Thymus (tissue), 14 donors: ENCODE measurements at places on chromosomes 4 and X. TPM values are rescaled to one million over a fixed set of nuclear protein-coding genes. Genes with fewer than 3 reads are reported as not detected.

CWH43 gene
- total RNA-seq, result 0.09 TPM

FAM200B gene
- total RNA-seq, result 35.3 TPM

CACNA1F gene
- total RNA-seq, result 0.61 TPM

NOX1 gene
- 0.33 TPM for total RNA-seq

RP2 gene
- total RNA-seq, result 7.9 TPM

PNCK gene
- 8.2 TPM for total RNA-seq

PDGFRA gene
- total RNA-seq, result 10.0 TPM

- no peaks in the 10 kb centered on the region for H3K27me3 ChIP-seq
- DNase-seq, result no peak
Observed at GRCh38 chr4:115126491-115126890, 13.1 kb upstream of the NDST4 start.

DNA sequence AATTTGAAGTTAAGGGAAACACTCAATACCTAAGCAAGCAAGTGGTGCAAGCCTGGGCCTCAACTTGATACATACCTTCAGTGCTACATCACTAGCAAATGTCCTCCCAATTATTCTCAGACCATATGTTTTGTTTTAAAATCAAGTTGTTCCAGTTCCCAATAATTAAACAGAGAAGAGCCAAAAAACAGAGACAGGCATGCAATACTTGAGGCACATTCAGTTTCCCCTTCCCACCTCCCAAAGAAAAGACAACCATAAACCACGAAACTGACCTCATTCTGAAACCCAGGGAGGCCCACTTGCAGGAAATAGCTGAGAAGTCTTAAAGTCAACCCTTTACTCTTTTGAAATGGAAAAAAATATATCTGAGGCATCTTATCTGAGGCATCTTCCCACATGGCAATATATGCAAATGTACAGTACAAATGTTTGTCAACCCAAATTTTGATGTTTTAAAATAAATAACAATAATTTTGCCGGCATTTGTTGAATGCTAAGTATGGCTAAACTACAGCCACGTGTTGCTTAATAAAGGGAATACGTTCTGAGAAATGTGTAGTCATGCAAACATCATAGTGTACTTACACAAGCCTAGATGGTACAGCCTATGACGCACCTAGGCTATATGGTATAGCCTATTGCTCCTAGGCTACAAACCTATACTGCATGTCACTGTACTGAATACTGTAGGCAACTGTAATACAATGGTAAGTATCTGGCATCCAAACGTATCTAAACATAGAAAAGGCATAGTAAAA is 147.5 kb downstream of the TSPAN5 start:
- H3K36me3 ChIP-seq, result no peaks in the 10 kb centered on the region
- no peaks in the 10 kb centered on the region for H3K27me3 ChIP-seq
- no peak overlapping the region for H3K4me3 ChIP-seq
- H3K27ac ChIP-seq, result no peak overlapping the region
- DNase-seq, result no peak
- H3K4me1 ChIP-seq, result peaks cover 15% of the 10 kb centered on the region

DNA sequence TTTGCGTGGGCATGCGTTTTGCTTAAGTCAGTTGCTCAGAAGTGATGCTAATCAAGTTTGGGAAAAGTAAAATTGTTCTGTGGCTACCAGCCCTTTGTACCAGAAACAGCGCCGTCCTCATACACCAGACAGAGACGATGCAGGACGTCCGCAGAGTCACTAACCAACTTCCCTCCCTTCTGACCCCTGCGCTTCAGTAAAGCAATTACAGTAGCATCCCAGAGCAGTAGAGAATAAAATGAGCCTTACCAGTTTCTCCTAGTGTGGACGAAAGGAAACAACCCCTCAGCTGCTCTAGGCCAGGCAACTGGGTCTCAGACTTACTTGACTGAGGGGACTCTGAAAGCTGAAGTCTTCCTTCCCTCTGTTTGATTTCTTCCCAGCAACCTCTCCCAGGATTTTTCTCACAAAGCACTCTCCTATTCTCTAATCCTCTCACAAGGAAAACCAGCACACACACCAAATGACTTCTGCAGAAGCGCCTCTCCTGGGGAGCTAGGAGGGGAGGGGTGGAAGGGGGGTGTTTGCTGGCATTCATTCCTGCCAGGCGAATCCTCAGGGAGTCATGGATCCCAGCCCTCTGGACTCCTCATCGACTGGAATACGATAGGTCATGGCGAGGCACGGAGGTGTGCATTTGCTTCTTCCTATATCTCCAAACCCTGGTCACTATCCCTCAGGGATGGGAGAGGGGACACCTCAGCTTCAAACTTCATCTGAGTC is 56.0 kb upstream of the MID1 start:
- no peaks in the 10 kb centered on the region for H3K27me3 ChIP-seq
- no peak overlapping the region for H3K4me3 ChIP-seq
- no peak overlapping the region for H3K27ac ChIP-seq
- no peaks in the 10 kb centered on the region for H3K36me3 ChIP-seq
- no peak for DNase-seq
- H3K4me1 ChIP-seq, result no peaks in the 10 kb centered on the region

GRCh38 chrX:69298466-69299140 is 133.3 kb upstream of the PJA1 start:
- no peaks in the 10 kb centered on the region for H3K27me3 ChIP-seq
- no peak overlapping the region for H3K27ac ChIP-seq
- DNase-seq, result no peak
- no peaks in the 10 kb centered on the region for H3K4me1 ChIP-seq
- H3K36me3 ChIP-seq, result no peaks in the 10 kb centered on the region

DNA sequence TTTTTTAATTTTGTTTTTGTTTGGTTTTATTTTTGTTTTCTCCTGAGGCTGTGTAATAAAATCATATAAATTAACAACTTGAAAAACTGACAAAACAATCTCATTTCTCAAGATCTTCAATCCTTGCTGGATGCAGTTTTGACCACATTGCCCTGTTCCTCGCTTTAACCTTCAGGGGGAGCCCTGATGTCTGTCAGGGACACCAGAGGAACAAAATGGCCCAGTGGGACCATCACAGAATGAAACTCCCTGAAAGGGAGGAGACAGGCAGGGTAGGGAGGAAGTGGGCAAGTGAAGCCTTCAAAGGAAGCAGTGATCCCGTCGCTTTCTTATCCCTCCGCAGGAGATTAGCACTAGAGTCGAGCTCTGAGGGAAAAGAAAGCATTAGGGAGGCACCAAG is 274.9 kb upstream of the LDB2 start:
- H3K4me3 ChIP-seq, result no peak overlapping the region
- H3K27ac ChIP-seq, result no peak overlapping the region
- no peaks in the 10 kb centered on the region for H3K27me3 ChIP-seq
- DNase-seq, result no peak
- no peaks in the 10 kb centered on the region for H3K4me1 ChIP-seq

DNA sequence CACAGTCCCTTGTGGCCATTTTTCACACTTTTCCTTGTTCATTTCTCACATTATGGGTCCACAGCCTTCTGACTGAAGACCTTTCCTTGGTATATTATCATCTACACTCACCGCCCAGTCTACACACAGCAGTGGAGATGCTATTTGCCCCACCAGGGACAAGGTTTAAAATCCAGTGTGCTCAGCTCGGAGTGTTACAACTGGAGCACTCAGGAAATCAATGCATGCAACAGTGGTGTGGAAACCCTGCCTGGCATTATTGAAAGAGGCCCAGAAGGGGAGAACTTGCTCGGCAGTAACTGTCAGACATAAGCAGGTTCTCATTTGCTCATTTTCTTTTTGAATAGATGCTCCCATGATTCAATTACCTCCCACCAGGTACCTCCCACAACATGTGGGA is 340.9 kb downstream of the DHRSX start:
- no peaks in the 10 kb centered on the region for H3K4me1 ChIP-seq
- no peak for DNase-seq
- no peaks in the 10 kb centered on the region for H3K36me3 ChIP-seq
- H3K27ac ChIP-seq, result no peak overlapping the region
- H3K27me3 ChIP-seq, result no peaks in the 10 kb centered on the region
- H3K4me3 ChIP-seq, result no peak overlapping the region

DNA sequence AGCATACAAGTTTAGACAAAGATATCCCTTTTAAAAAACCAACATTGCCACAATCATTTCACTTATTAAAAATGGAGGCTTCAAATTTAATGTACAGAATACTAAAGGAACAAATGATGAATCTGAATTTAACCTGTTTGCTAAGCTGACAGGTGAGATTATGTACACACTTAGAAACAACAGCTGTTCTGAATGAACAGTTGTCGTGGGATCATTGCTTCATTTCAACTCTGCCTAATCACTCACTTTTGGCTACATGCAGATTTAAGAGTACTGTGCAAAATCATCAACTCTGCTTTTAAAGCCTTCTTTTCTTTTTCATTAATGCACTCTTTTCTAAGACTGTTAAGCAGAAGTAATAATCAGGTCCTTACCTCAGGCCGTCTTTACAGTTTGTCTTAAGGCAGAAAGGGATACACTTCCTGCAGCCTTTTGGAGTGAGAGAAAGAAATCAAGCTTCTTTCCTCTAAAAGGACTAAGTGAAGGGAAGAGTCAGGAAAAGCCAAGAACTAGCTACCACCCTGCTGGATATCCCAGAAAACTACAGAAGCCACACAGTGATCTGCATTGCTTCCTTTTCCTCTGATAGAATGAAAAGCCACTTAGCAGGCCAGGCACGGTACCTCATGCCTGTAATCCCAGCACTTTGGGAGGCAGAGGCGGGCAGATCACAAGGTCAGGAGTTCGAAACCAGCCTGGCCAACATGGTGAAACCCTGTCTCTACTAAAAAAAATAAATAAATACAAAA is 54.7 kb upstream of the NPNT start:
- H3K4me1 ChIP-seq, result no peaks in the 10 kb centered on the region
- no peaks in the 10 kb centered on the region for H3K27me3 ChIP-seq
- H3K27ac ChIP-seq, result no peak overlapping the region

GRCh38 chr4:81146466-81146865 is 68.6 kb downstream of the PRKG2 start:
- no peaks in the 10 kb centered on the region for H3K27me3 ChIP-seq
- H3K27ac ChIP-seq, result no peak overlapping the region

- DNase-seq, result peak; percentile 84
- H3K27ac ChIP-seq, result no peak overlapping the region
- H3K36me3 ChIP-seq, result no peaks in the 10 kb centered on the region
Observed at GRCh38 chr4:10461091-10461849, 4.0 kb upstream of the ZNF518B start.

DNA sequence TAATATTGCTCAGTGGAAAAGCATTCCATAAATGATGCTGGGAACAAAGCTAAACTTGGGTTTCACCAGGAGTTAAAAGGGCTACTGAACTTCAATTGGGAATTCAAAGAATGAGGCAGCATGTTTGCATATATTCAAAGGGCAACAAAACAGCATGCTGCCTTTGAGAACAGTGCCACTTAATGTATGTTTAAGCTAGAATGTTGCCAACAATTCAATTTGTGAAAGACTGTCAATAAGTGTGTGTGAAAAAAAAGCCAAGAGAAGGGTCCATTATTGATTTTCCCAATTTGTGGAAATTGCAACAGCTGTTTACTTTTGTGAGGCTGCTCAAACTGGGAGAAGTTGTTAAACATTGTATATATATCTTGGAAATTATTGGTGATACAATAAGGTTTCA is 701.9 kb upstream of the ACTRT1 start:
- H3K36me3 ChIP-seq, result no peaks in the 10 kb centered on the region
- no peaks in the 10 kb centered on the region for H3K4me1 ChIP-seq
- no peak for DNase-seq
- no peaks in the 10 kb centered on the region for H3K27me3 ChIP-seq
- H3K27ac ChIP-seq, result no peak overlapping the region

- H3K4me3 ChIP-seq, result no peak overlapping the region
- no peaks in the 10 kb centered on the region for H3K4me1 ChIP-seq
- no peak overlapping the region for H3K27ac ChIP-seq
- no peaks in the 10 kb centered on the region for H3K36me3 ChIP-seq
- H3K27me3 ChIP-seq, result no peaks in the 10 kb centered on the region
- no peak for DNase-seq
Observed at GRCh38 chr4:121212806-121213205, 48.7 kb upstream of the TNIP3 start.

DNA sequence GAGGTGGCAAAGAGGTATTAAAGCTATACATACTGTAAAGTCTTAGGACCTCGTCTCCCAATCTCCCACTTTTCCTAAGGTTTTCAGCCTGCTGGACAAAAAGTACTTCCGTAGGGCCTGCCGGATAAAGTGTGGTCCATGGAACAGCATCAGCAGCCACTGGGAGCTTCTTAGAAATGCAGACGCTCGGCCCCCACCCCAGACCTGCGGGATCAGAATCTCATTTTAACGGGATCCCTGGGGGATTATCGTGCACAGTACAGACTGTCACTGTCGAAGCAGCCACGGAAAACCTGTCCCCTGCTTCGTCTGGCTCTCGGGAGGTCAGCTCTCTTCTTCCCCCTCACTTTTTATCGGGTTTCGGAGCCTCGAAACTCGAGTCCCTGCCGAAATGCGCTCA is 802 bp downstream of the ADGRG2 start:
- peak overlapping the region; percentile 13 for H3K4me3 ChIP-seq
- no peaks in the 10 kb centered on the region for H3K4me1 ChIP-seq
- H3K27ac ChIP-seq, result no peak overlapping the region
- H3K36me3 ChIP-seq, result no peaks in the 10 kb centered on the region

DNA sequence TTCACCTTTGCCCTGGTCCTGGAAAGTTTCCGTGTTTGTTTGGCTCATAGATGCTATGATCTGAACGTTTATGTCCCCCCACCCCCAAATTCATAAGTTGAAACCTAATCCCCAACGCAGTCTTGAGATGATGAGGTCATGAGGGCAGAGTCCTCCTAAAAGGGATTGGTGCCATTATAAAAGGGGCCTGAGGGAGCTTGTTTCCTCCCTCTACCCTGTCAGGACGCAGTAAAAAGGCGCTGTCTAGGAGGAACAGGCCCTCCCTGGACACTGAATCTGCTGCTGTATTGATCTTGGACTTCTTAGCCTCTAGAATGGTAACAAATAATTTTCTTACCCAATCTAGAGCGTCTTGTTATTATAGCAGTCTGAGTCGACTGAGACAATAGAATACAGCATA is 2190.6 kb upstream of the TENM3 start:
- peaks cover 10% of the 10 kb centered on the region for H3K27me3 ChIP-seq
- H3K4me3 ChIP-seq, result no peak overlapping the region
- no peaks in the 10 kb centered on the region for H3K36me3 ChIP-seq
- no peak for DNase-seq

GRCh38 chr4:150010525-150011126 is 67.6 kb upstream of the DCLK2 start:
- no peak overlapping the region for H3K4me3 ChIP-seq
- H3K27ac ChIP-seq, result no peak overlapping the region
- H3K36me3 ChIP-seq, result no peaks in the 10 kb centered on the region
- DNase-seq, result no peak
- no peaks in the 10 kb centered on the region for H3K4me1 ChIP-seq
- no peaks in the 10 kb centered on the region for H3K27me3 ChIP-seq

- H3K4me3 ChIP-seq, result peak overlapping the region; percentile 57
- H3K36me3 ChIP-seq, result peaks cover 12% of the 10 kb centered on the region
- H3K4me1 ChIP-seq, result peaks cover 8% of the 10 kb centered on the region
Observed at GRCh38 chrX:154490021-154490413, 412 bp downstream of the SLC10A3 start.
